D721Med (cell line): ENCODE measurements at places on chromosomes 2 and 18.

DNA sequence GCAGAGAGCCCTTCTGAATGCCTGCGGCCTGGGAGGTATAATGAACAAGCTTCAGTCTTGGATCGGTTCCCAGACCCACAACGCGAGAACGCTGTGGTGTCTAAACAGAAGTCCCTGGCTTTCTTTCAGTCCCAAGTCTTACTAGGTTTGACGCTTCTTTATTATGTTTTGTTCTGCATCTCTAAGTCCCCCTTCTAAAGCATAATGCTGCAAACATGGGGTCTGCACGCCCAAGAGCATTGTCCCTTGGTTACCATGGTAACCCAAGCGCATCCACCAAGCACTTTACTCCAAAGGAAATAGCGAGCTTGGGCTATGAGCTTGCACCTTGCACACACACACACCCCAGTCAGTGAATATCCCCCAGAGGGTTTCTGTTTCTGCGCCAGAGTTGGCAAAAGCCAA lies 193.7 kb downstream of the INO80D start:
- DNase-seq = no peak

DNA sequence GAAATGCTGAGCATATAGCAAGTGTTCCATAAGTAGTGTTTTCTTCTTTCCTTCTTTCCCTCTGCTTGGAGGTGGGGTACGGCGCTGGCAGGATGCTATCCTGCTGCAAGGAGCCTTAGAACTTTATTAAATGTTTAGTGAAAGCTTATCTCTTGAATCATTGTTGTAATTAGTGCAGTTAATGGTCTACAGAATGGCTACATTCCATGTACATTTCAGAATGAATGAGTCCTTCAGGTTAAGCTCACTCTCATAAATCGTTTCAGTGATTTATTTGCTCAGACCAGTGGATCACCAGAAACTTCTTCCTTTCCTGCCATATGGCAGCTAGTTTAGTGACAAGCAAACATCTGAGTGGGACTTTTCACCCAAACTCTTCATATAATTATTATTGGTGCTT lies 3.3 kb upstream of the YWHAQ start:
- DNase-seq = no peak

GRCh38 chr2:204611764-204612163 lies 66.5 kb downstream of the PARD3B start:
- DNase-seq = no peak

DNA sequence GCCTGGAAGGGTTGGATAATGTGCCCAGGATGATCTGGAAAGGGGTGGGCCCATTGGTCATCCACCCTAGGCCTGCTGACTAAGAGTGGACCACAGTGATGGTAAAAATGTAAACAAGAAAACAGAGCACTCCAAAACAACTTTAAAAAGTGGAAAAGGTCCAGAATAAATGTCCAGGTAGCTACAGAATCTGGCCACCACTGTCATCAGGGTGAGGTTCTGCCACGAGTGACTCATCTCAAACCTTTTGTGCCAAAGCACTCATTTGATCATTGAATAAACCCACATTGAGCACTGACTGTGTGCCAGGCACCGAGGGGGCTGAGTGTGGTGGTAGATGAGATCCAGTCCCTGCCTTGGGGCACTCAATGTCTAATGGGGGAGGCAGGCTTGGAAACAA lies 64.9 kb downstream of the EMX1 start:
- DNase-seq = no peak

GRCh38 chr2:62118160-62118559 lies 77.8 kb upstream of the B3GNT2 start:
- no peak for DNase-seq

DNA sequence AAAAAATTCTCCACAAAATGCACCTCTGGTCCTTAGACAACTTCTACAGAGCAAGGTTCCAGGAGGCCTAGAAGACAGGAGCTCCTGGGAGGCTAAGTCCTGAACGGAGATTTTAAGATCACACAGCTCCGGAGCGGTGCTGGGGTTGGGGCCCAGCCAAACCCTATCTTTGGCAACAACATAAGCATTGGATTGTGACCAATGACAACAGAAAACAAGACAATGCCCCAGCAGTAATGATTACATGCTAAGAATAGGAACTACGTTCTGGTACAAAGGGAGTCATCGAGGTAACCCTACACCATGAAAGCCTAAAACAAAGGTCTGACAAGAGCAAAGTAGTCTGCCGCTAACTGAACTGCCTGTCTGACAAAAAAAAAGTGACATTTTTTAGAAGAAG lies 171.2 kb downstream of the CMPK2 start:
- no peak for DNase-seq

- no peak for DNase-seq
Measured at GRCh38 chr18:57207124-57207916, 60.4 kb downstream of the BOD1L2 start.

DNA sequence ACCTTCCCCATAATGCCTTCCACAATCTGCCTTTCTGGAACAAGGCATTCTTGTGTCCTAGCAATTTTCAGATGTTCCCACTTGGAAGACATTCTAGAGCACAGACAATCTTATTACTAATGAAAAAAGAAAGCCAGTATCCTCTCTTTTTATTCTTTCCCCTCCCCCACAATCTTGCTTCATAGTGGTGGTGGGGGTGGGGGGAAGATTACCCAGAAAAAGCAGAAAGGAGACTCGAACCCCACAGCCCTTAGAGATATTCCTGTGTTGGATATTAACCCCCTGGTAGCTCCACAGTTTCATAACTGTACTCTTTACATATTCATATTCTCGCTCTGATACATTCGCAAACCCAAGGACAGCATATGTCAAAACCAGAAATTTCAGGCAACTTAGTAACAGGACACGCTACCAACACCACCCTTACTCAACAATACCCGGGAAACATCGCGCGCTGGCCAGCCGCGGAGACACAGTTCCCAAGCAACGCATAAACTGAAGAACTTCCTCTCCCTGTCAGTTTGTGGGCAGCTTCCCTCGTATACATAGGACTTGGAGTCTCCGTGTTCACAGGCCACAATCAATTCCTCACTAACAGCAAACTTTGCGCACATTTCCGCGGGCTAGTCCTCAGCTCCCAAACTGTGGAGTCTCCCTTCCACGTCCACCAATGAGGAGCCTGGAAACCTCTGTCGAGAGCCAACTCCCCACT lies 793 bp downstream of the NR4A2 start:
- DNase-seq = no peak

DNA sequence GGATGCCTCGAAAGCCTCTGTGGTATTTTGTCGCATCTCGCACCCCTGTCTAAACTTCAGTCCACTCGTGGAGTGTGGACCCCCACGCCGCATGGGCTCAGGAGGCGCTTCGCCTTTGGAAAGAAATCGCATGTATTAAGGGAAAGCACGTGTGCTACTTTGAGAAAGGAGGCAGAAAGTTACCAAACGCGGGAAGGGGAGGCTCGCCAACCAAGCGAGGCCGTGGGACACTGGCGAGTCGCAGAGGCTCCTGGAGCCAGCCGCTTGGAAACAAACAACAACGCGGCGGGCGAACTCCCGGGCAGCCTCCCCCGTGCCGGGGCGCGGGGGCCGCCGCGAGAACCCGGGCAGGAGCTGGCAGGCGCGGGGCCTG lies 455 bp upstream of the AGAP1 start:
- no peak for DNase-seq

DNA sequence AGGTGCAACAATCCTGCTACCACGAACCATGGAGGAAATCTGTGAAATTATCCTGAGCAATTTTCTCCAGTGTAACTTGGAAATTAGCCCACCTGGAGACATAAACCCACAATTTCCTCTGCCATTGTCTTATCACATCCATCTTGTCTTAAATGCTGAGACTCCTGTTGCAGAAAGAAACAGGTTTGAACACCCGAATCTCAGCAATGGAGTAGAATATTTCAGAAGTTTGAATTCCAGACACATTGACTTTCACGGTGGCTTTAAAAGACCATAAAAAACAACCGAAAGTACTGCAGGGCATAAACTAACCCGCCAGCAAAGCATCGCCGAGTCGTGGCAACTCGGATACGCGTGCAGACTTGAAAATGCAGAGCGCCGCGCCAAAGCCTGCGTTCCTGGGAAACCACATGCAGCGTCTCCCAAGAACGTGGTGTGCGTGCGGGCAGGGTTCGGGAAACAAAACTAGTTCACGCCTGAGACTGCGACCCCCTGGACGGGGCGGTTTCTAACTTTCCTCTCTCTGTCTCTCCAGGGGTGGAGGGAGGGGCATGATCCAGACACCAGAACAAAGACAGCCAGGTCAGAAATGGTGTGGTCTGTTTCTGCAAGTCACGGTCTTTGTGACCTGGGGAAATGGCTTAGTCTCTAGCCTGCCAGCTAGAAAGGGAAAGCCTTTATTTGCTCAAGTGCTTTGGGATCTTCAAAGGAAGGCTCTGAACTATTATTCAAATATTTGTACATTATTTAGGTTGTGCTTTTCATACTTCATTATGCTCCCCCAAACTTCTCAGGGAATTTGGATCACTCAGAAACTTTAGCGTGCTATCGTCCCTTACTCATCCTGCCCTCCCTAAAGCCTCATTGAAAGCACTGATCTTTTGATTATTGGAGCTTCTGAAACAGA lies 26.9 kb upstream of the KCTD1 start:
- no peak for DNase-seq

GRCh38 chr2:1366546-1367134 lies 46.6 kb upstream of the TPO start:
- no peak for DNase-seq

DNA sequence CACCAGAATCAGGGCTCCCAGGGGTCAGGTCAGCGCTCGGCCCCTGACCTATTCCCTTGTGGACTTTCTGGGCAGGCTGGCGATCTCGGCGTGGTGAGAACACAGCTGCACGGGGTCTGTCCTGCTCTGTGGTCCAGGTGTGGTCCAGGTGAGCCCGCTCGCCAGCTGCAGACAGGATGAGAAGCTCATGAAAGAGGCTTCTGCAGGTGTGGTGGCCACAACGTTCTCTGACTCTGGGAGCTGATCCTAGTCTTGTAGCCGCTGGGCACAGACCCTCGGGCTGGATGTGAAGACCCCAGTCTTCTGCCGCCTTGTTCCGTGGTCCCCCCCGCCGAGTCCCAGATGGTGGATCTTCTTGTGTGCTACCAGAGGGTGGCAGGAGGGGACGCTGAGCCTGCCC lies 129.7 kb downstream of the RTP5 start:
- no peak for DNase-seq
